ENCODE measurements at places on chromosomes 1 and 21. TPM values are rescaled to one million over a fixed set of nuclear protein-coding genes. Genes with fewer than 3 reads are reported as not detected.
A peak's percentile ranks its signal among the peaks of the same experiment; 100 is the strongest.

Gene B3GALT6
- total RNA-seq = 16.5 TPM

Gene ZBTB8B
- not detected for total RNA-seq

Gene HMGB4
- not detected for total RNA-seq

Gene LCE3E
- not detected for total RNA-seq

Gene SH2D1B
- total RNA-seq = 133 TPM

Gene NBPF4
- total RNA-seq = not detected

Gene HMGCL
- total RNA-seq = 16.8 TPM

Gene CCDC24
- total RNA-seq = 3.9 TPM

Gene PCAT6
- 1.5 TPM for total RNA-seq

Gene HDGF
- total RNA-seq = 96.6 TPM

Gene GJC2
- 1.7 TPM for total RNA-seq

Gene CNR2
- 12.0 TPM for total RNA-seq

Gene HSPG2
- total RNA-seq = 0.93 TPM

- no peak for DNase-seq
Measured at GRCh38 chr1:8458607-8459006, 140.7 kb downstream of the SLC45A1 start.

DNA sequence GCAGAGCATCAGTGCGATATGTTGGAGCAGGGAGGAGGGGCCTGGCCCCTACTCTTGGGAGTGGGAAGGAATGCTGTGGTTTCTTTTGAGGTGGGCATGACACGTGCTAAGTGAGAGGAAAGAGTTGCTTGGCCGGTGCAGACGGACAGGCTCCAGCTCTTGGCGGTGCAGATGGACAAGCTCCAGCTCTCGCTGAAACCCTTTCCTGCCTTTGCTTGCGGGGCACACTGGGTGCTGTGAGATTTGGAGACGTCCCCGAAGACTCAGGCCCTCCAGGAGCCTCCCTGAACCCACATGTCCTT is 15.9 kb downstream of the PDXK start:
- DNase-seq = no peak

- DNase-seq = no peak
Measured at GRCh38 chr1:183267646-183268431, 81.8 kb downstream of the LAMC2 start.

DNA sequence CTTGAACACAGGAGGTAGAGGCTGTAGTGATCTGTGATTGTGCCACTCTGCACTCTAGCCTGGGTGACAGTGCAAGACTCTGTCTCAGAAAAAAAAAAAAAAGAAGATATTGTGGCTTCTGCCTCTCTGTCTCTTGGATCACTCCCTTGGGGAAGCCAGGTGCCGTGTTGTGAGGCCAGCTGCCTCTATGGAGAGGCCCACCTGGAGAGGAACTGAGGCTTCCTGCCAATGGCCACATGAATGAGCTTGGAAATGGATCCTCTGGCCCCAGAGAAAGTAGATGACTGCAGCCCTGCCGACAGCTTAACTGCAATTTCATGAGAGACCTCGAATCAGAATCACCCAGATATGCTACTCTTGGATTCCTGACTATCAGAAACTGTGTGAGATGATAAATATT is 19.7 kb upstream of the AK2 start:
- DNase-seq = no peak

DNA sequence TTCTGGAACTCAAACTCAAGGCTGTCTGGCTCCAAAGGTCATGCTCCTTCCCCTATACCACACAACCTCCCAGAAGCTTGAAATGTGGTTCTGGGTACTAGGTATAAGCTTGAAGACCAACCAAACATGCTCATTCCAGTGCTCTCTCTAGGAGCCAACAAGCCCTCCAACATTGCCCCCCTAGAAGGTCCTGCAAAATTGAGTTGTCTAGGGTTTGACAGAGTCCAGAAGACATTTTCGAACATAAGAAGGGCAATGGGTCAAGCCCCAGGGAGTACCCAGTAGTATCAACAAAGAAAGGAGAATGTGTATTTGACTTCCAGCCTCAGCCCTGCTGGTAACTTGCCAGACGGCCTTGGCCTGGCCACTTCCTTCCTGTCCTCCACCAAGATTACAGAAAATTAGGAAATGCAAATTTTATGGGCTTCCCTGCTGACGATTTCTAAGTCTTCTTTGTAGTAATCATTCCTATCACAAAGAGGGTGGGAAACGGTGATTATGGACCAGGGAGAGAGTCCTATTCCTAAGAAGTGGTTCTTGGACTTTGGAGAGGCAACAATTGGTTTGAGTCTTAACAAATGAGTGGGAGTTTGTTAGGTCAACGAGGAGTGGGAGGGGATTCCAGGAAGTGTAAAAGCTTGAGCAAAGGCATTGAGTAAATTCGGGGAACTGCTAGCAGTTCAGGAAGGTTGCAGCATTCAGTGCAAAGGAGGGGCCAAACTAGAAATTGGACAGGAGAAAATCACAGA is 18.7 kb upstream of the SLAMF1 start:
- no peak for DNase-seq

DNA sequence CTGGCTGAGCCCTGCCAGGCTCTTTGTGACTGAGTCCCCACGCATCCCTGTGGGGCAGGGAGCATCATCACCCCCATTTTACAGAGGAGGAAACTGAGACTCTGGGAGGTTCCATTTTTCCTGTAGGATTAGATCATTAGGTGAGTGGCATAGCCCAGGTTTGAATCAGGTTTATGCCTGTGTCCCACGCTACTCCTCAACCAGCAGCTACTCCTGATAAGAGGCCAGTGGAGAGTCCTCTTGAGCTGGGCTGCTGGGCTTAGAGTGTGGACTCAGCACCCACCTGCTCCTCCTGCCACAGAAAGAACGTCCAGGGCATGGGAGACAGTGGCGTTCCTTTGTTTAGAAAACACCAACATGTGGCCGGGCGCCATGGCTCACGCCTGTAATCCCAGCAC is 30.7 kb downstream of the TNFRSF1B start:
- DNase-seq = no peak

DNA sequence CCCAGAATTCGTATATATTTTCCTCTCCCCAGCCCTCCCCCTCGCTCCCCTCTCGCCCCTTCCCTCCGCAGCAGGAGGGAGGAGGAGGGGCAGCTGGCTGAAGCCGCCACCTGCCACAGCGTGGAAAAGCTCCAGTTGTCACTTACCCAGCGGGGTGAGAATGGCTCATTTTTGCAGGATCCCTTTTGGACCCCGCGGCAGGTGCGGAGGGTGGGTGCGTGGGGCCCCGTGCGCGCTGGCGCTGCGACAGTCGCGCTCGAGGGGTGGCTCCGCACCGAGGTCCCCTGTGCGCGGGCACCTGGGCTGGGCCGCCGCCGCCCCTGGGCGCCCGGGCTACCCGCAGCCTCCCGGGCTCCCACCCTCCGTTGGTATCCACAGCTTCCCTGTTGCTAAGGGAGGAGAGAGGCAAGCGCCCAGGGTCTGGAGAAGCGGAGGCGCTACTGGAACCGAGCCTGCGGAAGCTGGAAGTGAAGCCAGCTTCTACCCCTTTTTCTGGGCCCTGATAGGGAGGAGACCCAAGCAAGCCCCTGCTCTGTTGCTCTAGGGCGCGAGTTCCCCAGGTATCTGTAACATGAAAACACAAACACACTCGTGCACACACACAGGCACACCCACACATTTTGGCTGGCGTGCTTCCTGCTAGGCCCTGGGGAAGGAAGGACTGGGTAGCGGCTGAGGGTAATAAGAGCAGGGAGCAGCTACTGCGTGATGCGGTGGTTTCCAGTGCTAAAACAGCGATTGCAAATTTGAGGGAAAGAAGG is at the start of gene ERICH3:
TSS of gene ERICH3 (minus strand) at position 442 of the 761 bp plus-strand sequence. CDS start at position 169, 273 bp downstream.
- no peak for DNase-seq

DNA sequence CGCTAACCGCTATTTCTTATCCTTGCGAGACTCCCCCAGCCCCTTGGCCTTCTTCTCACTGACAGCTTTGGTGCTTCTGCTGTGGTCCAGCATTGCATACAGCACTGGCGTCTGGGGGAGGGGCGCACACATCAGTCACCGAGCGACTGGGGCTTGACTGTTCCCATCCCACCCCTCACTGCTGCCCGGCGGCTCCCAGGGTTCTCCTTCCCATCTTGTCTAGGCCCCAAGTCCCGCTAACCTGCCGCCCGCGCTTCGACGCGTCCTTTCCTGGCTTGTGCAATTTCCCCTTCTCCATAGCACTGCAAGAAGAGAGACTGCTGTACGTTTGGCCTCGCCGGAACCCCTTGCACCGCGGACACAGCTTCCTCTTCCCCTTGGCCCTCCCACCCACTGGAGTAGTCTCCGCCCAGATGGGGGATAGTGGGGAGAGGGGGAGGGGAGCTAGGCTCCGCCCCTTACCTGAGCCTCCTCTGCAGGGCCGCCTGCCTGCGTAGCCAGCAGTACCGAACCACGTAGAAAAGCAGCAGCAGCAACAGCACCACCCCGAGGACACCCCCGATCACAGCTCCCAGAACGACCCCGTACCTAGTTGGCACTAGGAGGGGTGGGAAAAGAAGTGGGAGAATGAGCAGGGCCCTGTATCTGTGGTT is 3.8 kb downstream of the MPZ start:
- peak; percentile 94 for DNase-seq

DNA sequence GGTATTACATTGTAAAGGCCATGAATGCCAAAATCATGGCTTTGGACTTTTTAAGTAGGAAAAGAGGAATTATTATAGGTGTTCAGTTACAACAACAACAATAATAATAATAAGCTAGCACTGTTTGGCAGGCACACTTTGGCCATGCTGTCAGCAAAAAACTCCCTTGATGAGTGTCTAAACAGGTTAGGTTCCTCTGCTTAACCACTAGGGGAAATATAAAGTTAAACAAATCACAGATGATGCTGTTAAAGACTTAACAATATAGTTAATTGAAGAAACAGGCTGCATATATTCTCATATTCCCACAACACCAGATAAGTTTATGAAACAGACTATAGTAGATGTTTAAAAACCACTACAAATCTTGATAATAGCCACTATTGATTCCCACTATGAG is 46.4 kb downstream of the RGS21 start:
- no peak for DNase-seq

- no peak for DNase-seq
Measured at GRCh38 chr1:12475530-12475934, 142.5 kb downstream of the DHRS3 start.

DNA sequence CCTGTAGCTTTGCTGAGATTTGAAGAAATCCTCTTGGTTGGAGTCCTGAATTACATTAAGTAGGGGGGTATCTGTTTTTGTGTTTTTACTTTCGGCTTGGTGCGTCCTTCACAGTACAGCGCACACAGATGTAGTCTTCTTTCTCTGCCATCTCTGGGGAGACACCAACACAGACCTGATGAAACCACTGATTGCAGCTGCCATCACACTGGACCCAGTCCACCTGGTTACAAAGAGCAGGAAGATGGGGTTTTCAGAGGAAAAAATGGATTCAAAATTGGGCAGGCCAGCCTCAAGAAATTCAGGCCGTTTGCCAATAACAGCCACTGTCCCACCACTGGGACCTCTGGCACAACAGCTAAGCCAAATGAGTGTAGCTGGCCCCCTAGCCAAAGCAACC is 18.7 kb upstream of the SYT2 start:
- DNase-seq = no peak

GRCh38 chr1:117656202-117656641 is 50.4 kb downstream of the TENT5C start:
- DNase-seq = peak; percentile 79

GRCh38 chr1:202189918-202190715 is 3.5 kb upstream of the LGR6 start:
- no peak for DNase-seq

DNA sequence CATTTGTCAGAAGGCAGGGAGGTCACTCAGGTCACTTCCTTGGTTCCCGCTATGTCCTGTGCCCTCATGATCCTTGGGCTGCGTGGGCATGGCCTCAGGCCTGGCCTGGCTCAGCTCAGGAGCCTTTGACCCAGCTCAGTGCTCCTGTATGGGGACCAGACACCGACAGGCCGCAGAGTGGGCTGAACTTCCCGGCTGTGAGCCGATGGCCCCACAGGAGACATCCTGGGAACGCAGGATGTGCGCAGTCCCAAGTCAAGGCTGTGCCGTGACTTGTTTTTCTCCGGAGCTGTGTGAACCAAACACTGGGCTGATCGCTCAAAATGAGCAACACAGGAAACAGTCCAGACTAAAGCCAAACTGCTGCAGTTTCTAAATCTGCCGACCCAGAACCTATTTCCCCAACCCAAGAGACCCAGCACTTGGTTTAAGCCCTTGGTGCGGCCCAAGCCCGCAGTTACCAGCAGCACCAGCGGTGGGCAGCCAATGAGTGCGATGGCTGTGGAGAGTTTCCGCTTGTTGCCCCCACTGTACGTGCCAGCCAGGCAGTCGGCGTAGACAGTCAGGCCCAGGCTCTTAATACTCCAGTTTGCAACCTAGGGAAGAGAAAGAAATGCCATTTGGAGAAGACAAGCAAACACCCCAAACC is 92.3 kb upstream of the GCLM start:
- DNase-seq = no peak

GRCh38 chr1:162074276-162075005 is 5.0 kb downstream of the NOS1AP start:
- no peak for DNase-seq

GRCh38 chr21:39637197-39637970 is 24.6 kb downstream of the B3GALT5 start:
- no peak for DNase-seq

GRCh38 chr1:174942547-174943255 is 57.0 kb upstream of the CACYBP start:
- no peak for DNase-seq

DNA sequence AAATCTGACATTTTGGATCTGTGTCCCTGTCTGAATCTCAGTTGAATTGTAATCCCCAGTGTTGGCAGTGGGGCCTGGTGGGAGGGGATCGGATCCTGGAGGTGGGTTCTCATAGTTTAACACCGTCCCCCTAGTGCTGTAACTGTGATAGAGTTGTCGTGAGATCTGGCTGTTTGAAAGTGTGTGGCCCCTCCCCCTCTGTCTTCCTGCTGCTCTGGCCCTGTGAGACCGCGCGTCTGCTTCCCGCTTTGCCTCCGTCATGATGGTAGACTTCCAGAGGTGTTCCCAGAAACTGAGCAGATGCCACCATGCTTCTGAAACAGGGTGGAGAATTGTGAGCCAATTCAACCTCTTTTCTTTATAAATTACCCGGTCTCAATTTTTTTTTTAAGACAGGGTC is 25.0 kb downstream of the AGPAT3 start:
- no peak for DNase-seq

DNA sequence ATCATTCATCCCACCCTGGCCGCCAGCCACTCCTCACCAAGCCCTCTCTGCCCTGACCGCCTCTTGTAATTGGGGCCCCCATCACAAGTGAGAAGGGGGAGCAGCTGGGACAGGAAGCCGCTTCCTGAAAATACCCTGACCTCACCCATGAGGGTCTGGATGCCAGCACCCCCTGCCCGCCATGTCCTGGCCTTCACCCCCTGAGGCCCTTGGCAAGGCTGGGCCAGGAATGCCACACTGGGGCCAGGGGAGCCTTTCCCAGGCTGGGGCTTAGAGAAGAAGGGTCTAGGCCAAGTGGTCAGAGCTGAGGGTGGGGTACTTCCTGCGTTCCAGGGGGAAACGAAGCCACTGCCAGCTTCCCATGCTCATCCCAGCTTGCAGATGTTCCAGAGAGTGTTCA is 60.5 kb downstream of the TAS1R2 start:
- DNase-seq = no peak

DNA sequence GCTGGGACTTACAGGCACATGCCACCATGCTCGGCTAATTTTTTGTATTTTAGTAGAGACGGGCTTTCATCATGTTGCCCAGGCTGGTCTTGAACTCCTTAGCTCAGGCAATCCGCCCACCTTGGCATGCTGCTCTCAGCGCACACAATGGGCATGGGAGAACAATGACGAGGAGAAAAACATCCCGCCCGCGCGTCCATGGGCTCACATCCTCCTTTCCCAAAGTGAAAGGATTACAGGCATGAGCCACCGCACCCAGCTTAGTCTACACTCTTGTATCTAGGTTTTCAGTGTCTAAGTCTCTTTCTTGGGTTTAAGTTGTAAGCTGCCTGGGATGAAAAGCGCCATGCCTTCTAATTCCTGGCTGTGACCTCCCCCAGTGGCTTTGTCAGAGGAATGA is 37.9 kb downstream of the CDK18 start:
- DNase-seq = no peak

All from natural killer cell (primary cell).